Right cardiac atrium (tissue), 5 donors: ENCODE measurements at places on chromosomes 11 and 22. TPM values are rescaled to one million over a fixed set of nuclear protein-coding genes. Genes with fewer than 3 reads are reported as not detected.

DNA sequence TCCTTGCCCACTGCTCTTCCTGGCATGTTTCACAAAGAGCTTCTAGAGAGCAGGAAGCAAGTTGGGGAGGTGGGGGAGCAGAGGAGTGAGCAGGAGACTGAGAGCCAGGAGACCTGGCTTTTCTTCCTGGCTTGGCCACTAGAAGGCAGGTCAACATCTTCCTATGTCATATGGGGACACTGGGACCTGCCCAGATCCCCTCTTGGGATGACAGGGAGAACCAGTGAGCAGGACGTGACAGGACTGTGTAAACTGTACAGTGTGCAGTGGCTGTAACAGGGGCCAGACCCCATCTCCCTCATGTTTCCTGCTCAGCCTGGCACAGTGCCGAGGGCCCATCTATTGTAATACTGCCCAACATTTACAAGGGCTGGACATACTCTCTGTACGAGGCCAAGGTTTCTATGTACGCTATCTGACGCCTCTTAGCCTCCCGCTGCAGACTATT is 29.4 kb downstream of the GDPD5 start:
- no peak for DNase-seq

- DNase-seq, result no peak
These were observed 180.5 kb downstream of the CTTN start for GRCh38 chr11:70578831-70579230.

The CFAP300 gene
- total RNA-seq, result 1.6 TPM

The OR8A1 gene
- total RNA-seq, result not detected

DNA sequence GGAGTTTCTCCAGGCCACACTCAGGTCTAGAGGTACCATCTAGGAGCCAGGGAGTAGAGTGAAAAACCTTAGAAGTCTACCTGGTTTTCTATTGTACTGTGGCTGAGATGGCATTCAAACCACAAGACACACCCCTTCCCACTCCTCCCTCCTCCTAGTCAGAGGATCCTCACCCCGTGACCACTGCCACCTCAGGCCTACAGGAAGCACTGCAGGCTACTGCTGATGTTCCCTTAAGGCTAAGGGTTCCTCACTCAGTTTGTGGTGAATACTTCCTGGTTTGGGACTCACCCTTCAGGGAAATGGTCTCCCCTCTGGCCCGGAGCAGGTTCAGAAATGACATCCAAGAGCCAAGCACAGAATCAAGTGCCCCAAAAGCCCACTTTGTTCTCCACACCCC is 1293.9 kb downstream of the JRKL start:
- DNase-seq, result no peak

The OR51T1 gene
- not detected for total RNA-seq

DNA sequence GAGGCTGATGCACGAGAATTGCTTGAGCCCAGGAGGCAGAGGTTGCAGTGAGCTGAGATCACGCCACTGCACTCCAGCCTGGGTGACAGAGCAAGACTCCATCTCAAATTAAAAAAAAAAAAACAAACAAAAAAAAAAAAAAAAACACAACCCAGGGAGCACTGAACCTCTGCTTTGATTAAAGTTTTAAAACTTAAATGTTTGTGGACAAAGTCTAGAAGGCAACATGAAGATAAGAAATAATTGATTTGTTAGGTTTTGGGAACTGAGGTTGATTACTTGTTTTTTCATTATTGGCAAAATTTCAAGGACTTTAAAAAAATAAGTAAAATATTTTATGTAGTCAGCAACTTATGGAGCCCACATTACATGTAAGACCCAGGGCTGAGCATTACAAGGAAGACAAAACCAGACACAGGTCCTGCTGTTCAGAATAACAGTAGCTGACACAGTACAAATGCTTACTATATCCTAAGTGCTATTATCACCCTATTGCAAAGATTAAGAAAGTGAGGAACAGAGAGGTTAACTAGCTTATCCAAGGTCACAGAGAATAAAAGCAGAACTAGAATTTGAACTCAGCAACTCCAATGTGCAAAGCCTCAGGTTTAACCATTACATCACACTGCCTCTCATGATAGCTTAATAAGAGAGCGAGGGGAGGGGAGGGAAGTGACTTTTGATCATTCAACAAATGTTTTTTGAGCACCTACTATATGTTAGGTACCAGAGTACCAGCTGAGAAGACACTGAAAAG is 2.3 kb upstream of the CRY2 start:
- DNase-seq, result no peak

GRCh38 chr11:106473089-106473722 is 395.7 kb downstream of the AASDHPPT start:
- DNase-seq, result no peak

The SYCE3 gene
- total RNA-seq, result not detected

- DNase-seq, result no peak
These were observed 185.5 kb downstream of the TRIM29 start for GRCh38 chr11:119952441-119952840.

The CHRM1 gene
- 0.09 TPM for total RNA-seq

The NFRKB gene
- total RNA-seq, result 9.7 TPM

DNA sequence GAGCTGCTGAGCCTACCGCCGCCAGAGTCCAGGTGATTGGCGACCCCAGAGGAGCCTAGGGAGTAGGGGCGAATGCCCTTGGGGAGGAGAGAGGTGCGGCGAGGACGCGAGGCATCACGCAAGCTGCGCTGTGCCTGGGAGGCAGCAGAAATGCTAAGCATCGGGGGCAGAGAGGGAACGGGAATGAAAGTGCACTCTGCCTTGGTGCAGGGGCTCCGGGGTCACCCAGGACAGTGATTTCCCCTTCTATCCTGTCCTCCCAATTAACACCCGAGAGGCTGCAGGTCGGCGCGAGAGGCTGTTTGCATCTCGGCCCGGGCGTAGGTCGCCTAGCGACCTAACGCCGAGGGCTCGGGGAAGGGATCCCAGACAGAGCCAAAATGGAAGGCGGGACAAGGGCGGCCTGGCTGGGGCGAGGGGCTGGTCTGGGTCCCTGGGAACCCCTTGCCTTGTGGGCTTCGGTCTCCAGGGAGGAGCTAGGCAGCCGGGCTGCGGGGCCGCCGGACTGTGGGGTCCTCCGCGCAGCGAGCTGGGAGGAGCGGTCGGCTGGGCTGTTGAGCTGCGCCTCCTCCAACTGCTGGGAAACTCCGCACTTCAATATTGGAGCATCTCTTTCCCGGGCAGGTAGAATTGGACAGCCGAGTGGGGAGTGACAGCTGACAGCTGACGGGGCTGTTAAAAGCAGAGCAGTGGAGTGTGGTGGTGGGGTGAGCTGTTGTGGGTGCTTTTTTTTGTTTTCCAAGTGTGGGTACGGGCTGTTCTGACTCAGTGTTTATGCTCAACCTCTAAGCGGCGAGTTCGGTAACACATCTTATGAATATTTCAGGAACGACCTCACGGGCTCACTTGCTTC is 657 bp downstream of the ELMOD1 start:
- DNase-seq, result peak; percentile 56
